ENCODE measurements at places on chromosomes 3 and 15. TPM values are rescaled to one million over a fixed set of nuclear protein-coding genes. Genes with fewer than 3 reads are reported as not detected.
A peak's percentile ranks its signal among the peaks of the same experiment; 100 is the strongest.

DNA sequence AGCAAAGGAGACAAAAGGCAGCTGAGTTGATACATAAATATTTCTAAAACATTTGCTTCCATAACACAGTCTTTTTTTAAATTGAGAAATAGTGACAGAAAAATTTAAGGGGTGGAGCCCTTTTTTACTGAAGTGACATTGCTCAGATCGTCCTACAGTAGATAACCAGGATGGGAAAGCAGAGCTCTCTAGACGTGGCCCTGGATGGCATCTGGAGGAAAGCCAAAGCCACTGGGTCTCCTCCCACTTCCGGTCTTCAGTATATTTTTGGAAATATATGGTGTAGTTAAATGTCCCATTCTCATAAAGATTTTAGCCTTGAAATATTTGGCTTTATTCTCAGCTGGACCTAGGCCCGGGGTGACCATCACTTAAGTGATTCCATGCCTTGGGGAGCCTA is 326.1 kb downstream of the ZNF621 start:
- no peak for DNase-seq

Gene WDR76
- 77.0 TPM for total RNA-seq

Gene ABHD17C
- total RNA-seq = 1.3 TPM

GRCh38 chr15:65952391-65953053 is 83.2 kb downstream of the RAB11A start:
- DNase-seq = peak; percentile 55

DNA sequence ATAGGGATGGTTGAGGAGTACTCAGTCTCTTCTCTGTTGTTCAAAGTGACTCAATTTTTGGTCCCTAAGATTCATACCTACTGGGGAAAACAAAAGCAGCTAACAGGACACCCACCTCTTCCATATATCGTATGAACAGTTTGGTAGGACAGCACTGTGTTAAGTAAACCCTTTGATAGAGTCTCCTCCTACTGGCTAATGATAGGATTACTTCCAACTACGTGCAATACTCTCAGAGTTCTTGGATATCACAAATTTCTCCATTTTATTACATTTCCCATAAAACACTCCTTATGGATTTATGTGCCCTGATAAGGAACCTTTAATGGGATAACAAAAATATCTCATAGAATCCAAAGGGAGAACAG is 200.2 kb upstream of the GOLGA6L4 start:
- no peak for DNase-seq

DNA sequence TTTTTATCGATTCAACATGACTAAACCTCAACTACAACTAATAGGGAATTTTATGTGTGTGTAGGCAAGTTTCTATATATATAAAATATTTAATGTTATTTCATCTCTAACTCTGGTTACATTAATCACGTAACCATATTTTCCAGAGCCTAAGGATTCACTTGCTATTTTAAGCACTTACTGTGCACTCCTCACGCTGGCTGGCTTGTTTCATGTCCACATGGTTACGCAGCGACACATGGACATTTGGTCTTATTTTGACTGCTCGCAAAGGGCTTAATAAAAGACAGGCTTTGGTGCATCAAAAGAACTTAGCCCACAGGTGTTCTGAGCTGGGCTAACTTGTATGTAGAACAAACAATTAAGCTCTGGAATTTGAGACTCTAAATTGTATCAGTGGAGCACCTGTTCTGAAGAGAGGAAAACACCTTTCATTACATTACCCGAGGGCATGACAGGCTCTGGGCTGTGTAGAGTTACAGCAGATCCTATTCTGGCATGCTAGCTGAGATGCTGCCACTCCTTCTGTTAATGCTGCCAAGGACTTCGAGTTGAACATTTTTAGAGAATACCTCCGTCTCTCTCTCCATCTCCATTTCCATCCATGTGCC is 130.0 kb upstream of the NR2F2 start:
- no peak for DNase-seq

GRCh38 chr3:23704298-23704697 is 101.5 kb upstream of the UBE2E1 start:
- DNase-seq = no peak

DNA sequence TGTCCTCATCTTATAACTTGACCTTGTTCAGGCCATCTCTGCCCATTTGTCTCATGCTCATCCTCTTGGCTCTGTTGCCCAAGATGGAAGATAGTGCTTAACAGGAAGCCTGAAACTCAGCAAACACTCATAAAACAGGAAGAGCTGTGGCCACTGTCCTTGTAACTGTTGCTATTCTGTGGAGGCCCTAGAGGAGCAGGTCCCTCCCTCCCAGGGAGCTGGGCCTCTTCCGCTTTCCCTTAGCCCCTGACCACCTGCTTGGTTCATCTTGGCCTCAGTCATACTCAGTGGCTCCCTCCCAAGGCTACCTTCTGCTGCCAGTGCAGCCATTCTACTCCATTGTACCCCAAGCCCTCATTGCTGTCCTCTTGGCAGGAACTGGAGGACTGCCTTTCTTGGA is 3.5 kb downstream of the MAPKAPK3 start:
- DNase-seq = no peak

DNA sequence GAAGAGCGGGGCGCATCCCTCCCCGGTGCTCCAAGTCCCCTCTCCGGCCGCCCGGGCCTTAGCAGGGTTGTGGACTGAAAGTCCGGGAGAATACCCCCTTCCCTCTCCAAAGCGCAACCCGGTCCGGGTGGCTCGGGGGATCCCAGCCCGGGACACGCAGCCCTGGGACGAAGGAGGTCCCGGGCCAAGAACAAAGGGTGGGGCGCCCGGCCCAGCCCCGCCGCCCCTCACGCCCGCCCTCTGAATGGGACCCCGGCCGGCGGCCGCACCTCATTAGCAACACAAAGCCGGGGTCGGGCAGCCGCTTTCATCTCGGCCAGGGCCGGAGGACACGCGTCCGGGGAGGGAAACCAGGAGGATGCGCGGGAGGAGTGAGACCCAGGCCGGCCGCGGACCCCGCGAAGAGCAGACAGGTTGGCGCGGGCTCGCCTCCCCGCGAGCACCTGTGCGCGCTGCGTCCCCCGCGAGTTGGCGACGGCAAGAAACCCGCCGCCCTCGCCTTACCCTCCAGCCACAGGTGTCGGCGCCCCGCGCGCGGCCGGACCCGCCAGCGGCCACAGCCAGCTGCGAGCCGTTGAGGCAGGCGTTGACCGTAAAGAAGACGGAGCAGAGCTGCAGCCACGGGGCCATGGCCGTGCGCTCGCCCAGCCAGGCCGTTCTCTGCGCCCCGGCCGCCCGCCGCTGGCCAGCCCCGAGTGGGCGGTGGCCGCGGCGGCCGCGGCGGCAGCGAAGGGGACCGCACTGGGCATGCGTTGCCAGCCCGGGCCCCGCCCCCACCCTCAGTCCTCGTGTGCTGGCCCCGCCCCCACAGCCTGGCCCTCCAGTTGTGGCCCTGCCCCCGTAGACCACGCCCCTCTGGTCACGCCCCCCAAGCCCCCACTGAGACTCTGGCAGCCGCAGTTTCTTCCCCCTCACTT is at the start of gene IL17RD:
Gene IL17RD (minus strand): TSS at position 697 of the 917 bp plus-strand sequence. CDS start 67 bp downstream, at position 630.
- DNase-seq = peak; percentile 69

DNA sequence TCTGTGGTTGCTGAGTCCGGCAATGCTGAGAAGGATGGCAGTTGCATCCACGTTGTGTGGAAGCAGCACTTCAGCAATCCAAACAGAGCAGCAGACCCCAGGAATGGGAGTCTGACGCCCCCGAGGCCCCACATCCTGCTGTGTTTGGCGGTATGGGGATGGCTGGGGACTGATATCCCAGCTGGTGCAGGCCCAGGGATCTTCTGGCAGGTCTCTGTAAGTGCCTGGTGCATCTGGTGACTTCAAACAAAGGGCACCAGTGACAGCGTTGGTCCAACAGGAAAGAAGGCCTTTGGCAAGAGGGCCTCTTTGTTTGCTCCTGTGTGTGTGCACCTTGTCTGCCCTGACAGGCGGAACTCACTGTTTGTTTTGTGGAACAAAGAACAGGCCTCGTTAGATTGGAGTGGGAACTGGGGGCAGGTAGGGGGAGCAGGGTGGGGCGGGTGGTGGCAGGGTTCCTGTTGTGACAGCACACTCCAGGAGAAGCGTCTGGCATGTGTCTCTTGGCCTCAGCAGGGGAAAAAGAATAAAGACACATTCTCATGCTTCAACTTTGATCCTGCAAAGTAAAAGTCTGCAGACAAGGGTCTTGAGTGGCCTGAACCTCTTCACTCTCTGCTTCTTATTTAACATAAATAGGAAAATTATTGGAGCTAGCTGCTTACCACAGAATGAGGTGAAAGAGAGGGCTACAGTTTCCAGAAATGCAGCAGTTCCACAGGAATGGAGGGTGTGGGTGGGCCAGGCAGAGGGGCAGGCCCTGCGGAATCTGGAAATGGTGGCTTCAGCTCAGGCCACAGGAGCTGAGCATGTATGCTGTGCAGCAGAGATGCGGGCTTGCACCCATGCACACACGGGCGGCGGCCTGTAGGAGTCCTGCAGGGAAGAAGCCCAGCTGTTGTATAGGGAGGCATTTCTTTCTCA is 94.5 kb upstream of the MYZAP start:
- no peak for DNase-seq

- no peak for DNase-seq
Observed at GRCh38 chr15:66196602-66197001, 56.9 kb downstream of the MEGF11 start.

Gene FGD5
- not detected for total RNA-seq

Gene LSAMP
- not detected for total RNA-seq

Gene TRH
- total RNA-seq = not detected

GRCh38 chr3:181701096-181701495 is 10.6 kb upstream of the SOX2 start:
- DNase-seq = no peak

GRCh38 chr15:84764989-84765388 is 16.6 kb downstream of the ZNF592 start:
- DNase-seq = no peak

- no peak for DNase-seq
Observed at GRCh38 chr15:33888176-33888575, 80.1 kb upstream of the CHRM5 start.

DNA sequence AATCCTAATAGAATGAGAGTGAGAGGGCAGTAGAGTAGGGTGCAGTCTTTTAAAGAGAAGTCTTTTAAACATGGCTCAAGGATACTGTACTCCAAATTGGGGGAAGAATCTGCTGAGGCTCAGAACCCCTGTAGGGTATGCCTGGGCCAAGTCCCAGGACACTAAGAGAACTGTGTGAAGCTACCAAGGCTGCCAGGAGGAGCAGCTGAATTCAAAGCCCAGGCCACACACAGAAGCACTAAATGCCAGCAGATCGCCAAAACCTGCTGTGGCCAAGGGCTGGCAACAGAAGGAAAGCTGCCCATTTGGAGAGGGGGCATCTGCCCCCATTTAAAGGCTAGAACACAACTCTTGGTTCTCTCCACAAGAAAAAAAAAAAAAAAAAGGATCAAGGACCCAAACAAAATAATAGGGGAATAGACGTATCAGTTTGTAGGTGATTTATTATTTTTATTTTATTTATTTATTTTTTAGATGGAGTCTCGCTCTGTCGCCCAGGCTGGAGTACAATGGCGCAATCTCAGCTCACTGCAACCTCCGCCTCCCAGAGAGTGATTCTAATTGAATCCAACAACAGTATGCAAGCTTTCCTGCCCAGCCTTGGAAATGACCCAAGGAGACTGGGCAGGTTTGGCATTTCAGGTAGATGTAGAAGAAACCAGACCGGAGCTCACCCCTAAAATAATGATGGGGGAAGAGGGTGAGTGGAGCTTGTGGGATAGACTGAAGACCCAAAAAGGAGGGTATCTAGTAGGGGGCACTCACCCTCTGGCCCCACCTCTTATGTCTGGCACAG is 279.0 kb upstream of the WNT5A start:
- DNase-seq = no peak

Gene MITF
- total RNA-seq = 16.5 TPM

DNA sequence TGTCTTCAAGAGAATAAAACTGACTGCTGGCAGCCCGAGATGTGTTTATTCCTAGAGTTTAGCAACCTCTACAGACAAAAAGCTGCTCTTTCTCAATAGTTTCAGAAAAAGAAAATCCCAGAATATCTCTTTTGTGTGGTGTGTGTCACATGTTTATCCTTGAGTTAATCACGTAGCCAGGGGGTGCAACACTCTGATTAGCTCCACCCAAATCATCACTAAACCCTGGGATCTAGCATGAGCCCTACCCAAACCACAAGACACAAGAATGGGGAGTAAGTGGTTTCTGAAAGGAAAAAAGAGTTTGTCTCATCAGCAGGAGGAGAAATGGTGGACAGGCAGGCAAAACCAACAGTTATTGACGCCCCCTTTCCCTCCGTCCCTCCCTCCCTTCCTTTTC is 78.5 kb upstream of the AGBL1 start:
- DNase-seq = no peak

DNA sequence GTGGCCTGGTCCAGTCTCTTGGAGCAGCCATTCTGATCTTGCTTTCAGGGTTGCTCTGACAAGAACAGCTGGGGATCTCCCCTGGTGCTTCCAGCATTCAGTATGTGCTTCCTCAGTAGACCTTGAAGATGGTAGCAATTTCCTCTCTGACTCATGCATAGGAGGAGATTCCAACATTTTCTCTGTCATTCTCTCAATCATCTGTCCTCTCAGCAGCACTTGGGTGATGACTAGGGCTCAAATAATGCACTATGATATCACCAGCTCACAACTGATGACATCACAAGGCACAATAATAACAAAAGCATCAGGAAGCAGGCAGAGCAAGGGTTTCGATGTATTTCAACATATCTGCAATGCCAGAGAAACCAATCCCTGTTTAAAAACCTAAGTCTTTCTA is 52.7 kb downstream of the NFKBIZ start:
- DNase-seq = peak; percentile 70

DNA sequence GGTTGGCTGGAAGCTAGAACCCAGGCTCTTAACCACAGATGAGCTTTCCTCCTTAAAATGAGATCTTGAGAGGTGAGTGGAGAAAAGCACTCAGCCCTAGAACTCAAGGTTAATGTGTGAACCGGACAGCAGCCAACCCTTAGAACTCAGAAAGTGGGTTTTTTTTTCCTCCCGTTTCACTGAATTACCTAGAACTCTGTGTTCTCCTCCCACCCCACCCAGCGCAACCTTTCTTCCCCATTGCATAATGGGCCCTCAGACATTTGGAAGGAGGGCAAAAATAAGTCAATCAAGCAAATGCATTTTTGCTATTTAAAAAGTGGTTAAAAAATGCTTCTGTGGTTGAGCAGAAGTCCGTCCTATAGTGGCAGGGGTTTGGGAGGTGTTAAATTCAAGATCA is 36.7 kb downstream of the POC1A start:
- no peak for DNase-seq

Gene COMMD2
- 62.8 TPM for total RNA-seq

Data from SJSA1 (cell line).